ENCODE measurements at places on chromosomes 1 and 21.

- DNase-seq: no peak
Measured at GRCh38 chr1:99496067-99496466, 149.8 kb upstream of the PALMD start.

DNA sequence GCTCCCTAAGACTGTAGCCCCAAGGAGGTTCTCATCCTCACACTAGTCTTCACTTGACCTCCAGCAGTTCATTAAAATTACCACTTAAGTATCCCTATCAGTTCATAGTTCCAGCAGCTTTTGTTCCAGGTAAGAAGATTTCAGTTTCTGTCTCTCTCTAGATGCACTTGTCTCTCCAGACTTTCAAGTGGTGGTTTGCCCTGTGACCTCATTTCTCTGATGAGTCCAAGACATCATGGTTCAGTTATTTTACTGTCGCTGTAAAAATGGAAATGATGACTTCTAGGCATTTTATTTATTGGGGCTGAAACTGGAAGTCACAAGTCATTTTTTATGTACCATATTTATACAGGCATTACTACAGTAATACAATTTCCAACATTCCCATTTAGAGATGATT is 17.9 kb upstream of the RGS18 start:
- peak; percentile 4 for DNase-seq

DNA sequence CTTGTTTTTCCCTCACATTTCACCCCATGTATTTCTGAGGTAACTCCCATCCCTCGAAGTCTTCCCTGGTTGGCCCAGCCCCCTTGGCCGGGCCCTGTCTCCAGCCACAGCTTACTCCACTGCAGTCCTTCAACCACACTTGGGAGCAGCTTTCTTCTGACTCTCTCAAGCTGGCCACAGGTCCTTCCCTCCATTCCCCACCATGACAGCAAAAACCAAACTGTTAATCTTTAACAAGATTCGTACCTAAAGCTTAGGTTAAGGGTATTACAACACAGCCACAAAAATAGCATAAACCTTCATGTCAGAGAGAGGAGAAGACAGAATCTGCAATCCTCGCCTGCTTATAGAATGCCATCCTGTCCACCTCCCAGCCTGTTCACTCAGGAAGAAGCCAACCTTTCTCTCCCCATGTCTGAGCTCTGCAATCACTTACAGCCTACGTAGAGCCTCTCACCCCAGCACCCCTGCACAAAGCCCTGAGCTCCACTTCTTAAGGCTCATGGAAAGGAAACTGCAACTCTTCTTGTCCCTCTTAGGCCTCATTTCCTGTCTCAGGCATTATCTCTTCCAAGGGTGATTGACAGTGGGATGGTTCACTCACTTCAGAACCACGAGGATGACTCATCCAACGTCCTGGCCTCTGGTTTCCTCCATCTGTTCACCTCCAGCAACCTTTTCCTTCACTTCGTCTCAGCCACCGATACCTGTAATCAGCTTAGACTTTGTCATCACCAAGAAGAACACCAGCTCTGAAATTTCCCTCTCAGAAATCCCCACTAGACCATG is 72.8 kb downstream of the CD2 start:
- DNase-seq: peak; percentile 28

DNA sequence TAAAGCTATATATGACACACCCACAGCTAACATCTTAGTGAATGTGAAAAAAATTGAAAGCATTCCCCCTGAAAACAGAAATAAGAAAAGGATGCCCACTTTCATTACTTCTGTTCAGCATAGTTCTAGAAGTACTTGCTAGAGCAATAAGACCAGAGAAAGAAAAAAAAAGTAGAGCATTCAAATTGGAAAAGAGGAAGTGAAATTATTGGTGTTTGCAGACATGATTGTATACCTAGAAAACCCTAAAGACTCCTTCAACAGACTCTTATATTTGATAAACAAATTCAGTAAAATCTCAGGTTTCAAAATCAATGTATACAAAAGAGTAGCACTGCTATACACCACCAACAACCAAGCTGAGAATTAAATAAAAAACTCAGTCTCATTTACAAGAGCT is 1461.0 kb downstream of the AMY1C start:
- no peak for DNase-seq

DNA sequence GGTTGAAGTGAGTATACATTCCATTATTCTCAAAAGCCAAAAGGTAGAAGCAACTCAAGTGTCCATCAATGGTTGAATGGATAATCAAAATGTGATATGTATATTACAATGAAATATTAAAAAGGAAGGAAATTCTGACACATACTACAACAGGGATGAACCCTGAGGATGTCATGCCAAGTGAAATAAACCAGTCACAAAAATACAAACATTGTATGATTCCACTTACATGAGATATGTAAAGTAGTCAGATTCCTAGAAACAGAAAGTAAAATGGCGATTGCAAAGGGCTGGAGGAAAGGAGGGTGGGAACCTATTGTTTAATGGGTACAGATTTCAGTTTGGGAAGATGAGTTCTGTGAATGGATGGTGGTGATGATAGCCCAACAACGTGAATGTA is 5.8 kb downstream of the SLC44A3 start:
- no peak for DNase-seq

DNA sequence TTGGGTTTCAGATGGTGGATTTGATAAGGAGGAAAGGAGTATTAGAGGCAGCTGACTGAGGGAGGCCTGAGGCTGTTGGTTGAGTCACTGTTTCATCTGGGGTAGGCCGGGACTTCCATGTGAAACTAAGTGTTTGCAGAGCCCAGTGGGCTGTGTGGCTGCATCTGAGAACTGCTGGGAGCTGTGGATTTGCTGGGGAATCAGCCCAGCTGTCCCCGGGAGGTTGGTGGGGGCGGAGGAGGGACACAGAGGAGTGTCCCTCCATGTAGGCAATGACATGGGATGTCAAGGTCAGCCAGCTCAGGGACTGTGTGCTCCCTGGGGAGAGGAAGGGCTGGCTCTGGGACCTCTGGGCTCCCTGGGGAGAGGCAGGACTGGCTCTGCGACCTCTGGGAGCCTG is 36.4 kb downstream of the SLC2A7 start:
- no peak for DNase-seq

DNA sequence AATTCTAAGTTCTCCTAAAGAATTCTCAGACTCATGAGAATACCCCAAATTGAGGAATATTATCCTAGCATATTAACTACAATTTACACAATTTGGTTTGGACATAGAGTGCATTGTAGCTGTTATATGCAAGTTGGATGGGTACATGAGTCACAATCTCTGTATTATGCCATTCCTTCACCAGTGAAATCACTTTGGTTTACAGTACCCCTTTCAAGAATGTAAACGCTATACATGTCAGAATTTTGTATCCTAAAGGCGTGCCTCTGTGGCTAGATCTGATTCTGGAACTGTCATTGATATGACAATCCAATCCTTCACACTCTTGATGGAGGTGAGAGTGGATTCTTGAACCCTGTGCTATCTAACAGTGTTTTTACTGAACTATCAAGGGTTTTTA is 6.7 kb upstream of the IL10RB start:
- DNase-seq: no peak

- DNase-seq: no peak
Measured at GRCh38 chr1:26833432-26834405, 7.2 kb downstream of the ZDHHC18 start.

DNA sequence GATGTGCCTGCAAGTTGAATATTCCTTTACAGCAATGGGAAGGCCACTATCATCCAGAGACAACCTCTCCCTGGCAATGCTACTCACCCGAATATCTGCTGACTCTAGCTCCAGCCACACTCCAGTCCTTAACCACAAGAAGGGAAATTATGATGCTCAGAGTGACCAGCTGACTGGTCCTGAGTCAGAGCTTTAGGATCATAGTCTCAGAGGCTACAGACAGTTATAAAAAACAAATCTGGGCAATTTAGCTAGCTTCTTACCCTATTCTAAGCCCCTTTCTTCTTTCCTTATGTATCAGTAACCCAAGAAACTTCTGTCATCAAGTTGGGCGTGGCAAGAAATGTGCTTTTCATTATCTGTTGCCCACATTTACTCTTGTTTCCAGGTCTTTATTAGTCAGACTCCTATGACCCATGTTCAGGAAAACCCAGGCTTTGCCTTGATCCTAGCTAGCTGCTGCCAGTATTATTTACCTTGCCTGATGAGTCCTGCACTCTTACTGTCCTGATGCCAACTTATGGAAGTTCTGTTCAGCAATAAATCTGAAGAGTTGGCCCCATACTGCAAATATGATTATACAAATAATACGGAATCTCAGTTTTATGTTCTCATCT is 207.0 kb downstream of the TTLL7 start:
- DNase-seq: no peak

DNA sequence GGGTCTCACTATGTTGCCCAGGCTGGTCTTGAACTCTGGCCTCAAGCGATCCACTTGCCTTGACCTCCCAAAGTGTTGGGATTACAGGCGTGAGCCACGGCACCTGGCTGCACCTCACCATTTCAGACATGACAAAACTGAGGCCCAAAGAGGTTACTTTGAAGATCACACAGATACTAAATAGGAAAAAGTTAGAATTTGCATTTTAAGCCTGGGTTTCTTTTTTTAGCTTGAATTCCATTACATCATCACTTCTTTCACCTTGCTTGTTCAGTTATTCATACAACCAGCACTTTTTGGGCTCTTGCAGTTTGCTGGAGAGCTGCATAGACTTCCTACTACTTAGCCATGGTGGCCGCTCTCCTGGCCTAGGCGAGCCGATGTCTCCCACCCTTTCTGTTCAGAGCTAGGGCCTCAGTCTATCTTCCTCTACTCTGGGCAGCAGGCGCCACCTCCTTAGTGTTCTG is 16.3 kb upstream of the CD2 start:
- DNase-seq: no peak

DNA sequence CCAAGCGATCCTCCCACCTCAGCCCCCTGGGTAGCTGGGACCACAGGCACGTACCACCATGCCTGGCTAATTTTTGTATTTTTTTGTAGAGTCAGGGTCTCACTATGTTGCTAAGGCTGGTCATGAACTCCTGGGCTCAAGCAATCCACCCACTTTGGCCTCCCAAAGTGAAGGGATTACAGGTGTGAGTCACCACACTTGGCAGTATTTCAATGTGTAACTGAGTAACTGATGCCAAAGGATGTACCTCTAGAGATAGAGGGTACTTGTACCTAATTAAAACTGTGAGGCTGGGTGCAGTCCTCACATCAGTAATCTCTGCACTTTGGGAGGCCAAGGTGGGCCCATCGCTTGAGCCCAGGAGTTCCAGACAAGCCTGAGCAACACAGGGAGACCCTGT is 258.7 kb upstream of the DMRTA2 start:
- DNase-seq: no peak

GRCh38 chr1:3241236-3241550 is 172.2 kb downstream of the PRDM16 start:
- no peak for DNase-seq

- no peak for DNase-seq
Measured at GRCh38 chr21:44519346-44520325, 20.4 kb downstream of the KRTAP10-1 start.

GRCh38 chr1:222009105-222009730 is 267.3 kb upstream of the DUSP10 start:
- peak; percentile 11 for DNase-seq

GRCh38 chr1:115230281-115230680 is 107.8 kb downstream of the NGF start:
- no peak for DNase-seq
